ENCODE measurements at places on chromosomes 12 and 14.

GRCh38 chr14:34718750-34719304, 4.4 kb upstream of the CFL2 start:
- no peak for DNase-seq

DNA sequence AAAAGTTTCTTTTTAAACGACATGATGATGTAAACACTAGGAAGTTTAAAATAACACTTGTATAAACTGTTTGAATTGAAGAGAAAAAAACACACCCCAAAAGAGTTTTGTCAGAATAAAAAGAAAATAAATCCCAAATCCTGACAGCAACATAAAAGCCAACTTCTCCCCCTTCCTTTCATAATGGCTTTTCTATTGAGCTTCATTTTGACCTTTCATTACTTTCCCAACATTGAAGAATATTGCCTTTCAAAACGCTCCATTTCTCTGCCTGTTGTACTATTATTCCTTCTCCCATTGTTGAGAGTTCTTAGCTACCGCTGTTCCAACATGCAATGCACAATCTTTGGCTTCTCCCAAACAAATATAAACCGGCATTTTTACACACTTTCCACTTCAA, 448.5 kb downstream of the BCAT1 start:
- no peak for DNase-seq

- DNase-seq, result no peak
Observed at GRCh38 chr14:64110802-64111201, 183.4 kb downstream of the ESR2 start.

DNA sequence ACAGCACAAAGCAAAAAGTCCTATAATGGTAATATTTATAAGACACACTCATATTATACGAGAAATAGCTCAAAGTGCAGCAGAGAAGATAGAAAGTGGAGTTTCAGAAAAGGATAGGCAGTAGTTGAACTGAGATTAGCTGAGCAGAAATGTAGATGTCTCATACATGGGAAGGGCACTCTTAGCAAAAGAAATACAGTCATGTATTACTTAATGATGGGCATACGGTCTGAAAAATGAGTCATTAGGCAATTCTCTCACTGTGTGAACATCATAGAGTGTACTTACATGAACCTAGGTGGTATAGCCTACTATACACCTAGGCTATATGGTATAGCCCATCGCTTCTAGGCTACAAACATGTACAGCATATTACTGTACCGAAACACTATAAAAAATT, 671.3 kb downstream of the RPS29 start:
- no peak for DNase-seq

- DNase-seq, result no peak
Observed at GRCh38 chr14:50750323-50750722, 80.6 kb downstream of the NIN start.

GRCh38 chr14:91244501-91244901, at the start of gene GPR68:
Gene GPR68, minus strand, starts transcription at chr14:91244704. Its CDS starts 9,654 bp downstream, at chr14:91235050.
- peak; percentile 62 for DNase-seq

DNA sequence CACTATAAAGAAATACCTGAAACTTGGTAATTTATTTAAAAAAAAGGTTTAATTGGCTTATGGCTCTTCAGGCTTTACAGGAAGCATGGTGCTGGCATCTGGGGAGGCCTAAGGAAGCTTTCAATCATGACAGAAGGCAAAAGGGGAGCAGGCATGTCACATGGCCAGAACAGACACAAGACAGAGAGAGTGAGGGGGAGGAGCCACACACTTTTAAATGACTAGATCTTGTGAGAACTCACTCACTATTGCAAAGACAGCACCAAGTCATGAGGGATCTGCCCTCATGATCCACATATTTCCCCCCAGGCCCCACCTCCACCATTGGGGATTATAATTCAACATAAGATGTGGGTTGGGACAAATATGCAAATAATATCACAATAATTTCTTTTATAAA, 355.6 kb downstream of the DAD1 start:
- DNase-seq, result no peak

- DNase-seq, result peak; percentile 29
Observed at GRCh38 chr14:38171197-38171596, 36.5 kb upstream of the SSTR1 start.

GRCh38 chr14:73259837-73260236, 22.5 kb downstream of the PAPLN start:
- DNase-seq, result no peak

DNA sequence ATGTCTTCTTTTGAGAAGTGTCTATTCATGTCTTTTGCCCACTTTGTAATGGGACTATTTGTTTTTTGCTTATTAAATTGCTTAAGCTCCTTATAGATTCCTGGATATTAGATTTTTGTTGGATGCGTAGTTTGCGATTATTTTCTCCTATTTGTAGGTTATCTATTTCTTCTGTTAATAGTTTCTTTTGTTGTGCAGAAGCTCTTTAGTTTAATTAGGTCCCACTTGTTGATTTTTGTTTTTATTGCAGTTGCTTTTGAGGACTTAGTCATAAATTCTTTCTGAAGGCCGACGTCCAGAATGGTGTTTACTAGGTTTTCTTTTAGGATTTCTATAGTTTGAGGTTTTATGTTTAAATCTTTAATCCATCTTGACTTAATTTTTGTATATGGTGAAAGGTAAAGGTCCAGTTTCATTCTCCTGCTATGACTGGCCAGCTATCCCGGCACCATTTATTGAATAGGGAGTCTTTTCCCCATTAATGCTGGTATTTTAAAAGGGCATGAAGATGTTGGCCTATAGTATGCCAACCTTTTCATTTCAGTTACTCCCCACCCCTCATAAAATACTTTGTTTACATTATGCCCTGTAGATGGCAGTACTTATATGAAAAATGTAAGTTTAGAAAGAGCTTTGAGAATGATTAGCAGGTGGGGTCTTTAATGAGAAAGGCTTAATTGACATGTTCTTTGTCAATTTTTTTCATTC, 62.9 kb upstream of the PSMA6 start:
- DNase-seq, result no peak

DNA sequence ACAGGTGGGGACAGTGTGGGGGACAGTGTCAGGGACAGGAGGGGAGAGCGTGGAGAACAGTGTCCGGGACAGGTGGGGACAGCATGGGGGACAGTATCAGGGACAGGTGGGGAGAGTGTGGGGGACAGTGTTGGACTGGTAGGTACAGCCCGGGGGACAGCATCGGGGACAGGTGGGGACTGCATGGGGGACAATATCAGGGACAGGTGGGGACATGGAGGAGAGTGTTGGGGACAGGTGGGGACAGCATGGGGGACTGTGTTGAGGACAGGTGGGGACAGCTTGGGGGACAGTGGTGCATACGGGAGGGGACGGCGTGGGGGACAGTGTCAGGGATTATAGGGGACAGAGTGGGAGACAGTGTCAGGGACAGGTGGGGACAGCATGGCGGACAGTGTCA, 212.3 kb downstream of the TMEM121 start:
- DNase-seq, result no peak

- no peak for DNase-seq
Observed at GRCh38 chr12:58419196-58419760, 477.9 kb downstream of the ATP23 start.

- DNase-seq, result peak; percentile 91
Observed at GRCh38 chr14:69879175-69880043, at the start of gene SMOC1. Gene SMOC1, plus strand, starts transcription at chr14:69879416. Its CDS starts 263 bp downstream, at chr14:69879679.

GRCh38 chr14:32256576-32256975, 53.5 kb upstream of the RNU6-8 start:
- no peak for DNase-seq

DNA sequence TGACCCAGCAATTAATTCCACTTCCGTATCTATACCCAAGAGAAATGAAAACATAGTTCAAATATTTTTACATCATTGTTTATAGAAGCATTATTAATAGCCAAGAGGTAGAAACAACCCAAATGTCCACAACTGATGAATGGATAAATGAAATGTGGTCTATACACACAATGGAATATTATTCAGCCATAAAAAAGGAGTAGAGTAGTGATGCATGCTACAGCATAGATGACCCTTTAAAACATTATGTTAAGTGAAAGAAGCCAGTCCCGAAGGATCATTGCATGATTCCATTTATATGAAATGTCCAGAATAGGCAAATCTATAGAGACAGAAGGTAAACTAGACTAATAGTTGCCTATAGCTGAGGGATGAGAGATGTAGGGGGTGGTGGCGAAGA, 29.3 kb downstream of the TGFB3 start:
- DNase-seq, result no peak

- no peak for DNase-seq
Observed at GRCh38 chr14:104254735-104255400, 116.5 kb downstream of the KIF26A start.

DNA sequence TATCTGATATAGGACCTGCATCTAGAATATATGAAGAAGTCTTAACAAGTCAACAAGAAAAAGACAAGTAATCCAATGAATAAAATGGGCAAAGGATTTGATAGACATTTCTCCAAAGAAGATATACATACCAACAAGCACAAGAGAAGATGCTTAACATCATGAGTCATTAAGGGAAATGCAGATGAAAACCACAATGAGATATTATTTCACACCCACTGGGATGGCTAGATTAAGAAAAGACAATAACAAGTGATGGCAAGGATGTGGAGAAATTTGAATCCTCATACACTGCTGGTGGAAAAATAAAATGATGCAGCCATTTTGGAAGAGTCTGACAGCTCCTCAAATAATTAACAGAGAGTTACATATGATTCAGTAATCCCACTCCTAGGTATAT, 502.6 kb downstream of the FUT8 start:
- no peak for DNase-seq

GRCh38 chr14:79413734-79414428, 797.4 kb downstream of the DIO2 start:
- DNase-seq, result no peak

- DNase-seq, result no peak
Observed at GRCh38 chr12:91959220-91959619, 186.4 kb downstream of the BTG1 start.

GRCh38 chr14:54267172-54267571, 129.6 kb upstream of the CDKN3 start:
- no peak for DNase-seq

DNA sequence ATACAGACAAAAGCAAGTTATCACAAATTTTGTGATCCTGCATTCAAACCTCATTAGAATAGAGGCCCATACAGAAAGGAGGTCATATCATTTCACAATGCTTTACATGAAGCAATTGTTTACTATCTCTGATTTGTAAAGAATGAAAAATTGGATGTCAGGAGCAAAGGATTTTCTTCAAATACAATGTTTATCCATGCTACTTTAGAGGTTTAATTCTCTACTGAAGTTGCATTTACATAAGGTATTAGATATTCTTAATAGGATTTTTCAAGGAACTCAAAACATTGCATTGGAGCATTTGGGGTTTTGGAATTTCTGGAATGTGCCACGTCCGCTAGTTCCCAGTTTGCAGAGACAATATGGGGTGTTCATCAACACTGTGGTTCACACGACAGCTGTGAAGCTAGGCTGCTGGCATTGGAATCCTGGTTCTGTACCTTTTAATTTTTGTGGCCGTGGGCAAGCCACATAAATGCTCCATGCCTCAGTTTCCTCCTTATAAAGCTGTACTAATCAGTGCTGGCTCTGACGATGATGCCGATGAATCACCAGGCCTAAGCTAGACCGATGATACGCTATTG, 174.8 kb downstream of the APAF1 start:
- DNase-seq, result no peak

GRCh38 chr12:98319716-98320425, 195.5 kb upstream of the TMPO start:
- DNase-seq, result no peak

GRCh38 chr14:89351516-89352404, 65.3 kb downstream of the FOXN3 start:
- DNase-seq, result no peak

Measured in WERI-Rb-1 (cell line).